ENCODE measurements at places on chromosomes 4 and X.

GRCh38 chr4:37649268-37649667, 36.9 kb downstream of the RELL1 start:
- no peak for DNase-seq

DNA sequence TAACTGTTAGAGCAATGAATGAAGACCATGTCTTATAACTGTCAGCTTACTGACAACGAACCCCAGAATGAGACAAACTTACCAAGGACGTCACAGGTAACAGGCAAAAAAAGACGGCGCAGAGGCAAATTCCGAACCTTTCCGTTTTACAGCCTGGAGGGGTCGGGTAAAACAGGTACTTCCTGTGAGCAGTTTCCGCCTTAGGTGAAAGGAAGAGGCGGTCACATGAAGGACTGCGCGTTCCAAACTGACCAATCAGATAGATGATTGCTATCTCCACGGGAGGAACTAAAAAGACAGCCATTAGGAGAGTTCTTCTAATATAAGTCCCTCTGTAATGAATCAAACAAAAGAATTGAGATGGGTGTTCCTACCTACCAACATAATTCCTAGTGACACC, at the start of gene COX7B2:
TSS of gene COX7B2 (minus strand) at position 168 of the 400 bp plus-strand sequence. CDS start 174,053 bp downstream, outside the sequence.
- DNase-seq: no peak

- no peak for DNase-seq
Measured at GRCh38 chrX:53039236-53039635, 9.4 kb upstream of the GPR173 start.

- DNase-seq: no peak
Measured at GRCh38 chrX:22021751-22022324, 10.3 kb upstream of the PHEX start.

DNA sequence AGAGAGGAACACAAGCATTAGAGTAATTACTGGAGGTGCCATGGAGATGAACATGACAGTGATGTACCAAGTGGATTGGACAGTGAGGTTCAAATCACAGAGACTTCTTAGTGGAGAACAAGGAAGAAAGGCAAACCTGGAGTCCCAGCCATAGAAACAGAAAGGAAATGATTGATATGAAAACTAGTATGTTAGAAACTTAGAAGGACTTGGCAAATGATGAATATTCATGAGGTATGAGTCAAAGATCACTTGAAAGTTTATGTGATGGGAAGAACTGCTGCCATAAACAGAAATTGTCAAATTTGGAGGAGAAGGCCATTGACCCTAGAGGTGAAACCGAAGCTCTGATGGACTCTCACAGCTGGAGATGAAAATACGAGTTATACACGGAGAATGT, 88.2 kb downstream of the PHOX2B start:
- DNase-seq: no peak

DNA sequence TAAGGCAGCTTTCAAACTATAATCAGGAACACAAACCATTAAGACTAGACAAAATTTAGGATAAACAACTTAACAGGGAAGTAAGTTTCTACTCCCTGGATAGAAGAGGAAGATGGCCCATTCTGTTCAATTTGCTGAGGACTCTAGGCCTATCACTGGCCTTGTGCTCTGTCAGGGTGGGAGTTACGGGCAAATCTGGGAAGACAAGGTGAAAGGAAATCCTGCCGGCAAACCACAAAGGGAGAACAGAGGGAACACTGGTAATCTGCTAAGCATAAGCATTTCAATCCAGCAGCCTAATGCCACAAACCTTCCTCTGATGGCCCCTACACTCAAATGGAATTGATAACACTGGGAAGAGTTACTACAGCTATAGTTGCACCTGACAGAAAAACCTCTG, 8.3 kb downstream of the GPR82 start:
- DNase-seq: no peak

DNA sequence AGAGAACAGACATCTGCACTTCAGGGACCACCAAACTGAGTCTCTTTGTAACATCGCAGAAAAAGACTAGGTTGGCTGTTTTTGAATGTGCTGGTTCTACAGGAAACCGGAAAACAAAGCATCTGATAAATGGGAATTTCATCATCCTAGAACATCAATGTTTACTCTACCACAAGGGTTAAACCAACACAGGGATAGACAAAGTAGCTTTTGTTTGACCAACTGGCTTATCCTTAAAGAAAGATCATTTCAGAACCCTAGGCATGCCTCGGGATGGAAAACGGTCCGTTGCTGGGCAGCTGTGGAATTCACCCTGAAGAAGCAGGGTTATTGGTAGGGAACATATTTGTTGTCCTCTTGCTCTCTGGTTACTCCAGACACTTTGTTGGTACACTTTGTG, 2355.5 kb upstream of the AGA start:
- DNase-seq: no peak

- no peak for DNase-seq
Measured at GRCh38 chr4:53055716-53056403, 193.7 kb downstream of the RASL11B start.

- DNase-seq: no peak
Measured at GRCh38 chrX:153538424-153538823, 21.0 kb downstream of the ATP2B3 start.

All from stimulated activated CD8-positive, alpha-beta memory T cell treated with anti-CD3 and anti-CD28 coated beads, Interleukin-7, amount 100 ng/mL, for 1 hour (primary cell).